Dorsolateral prefrontal cortex (tissue), 122 donors: ENCODE measurements at places on chromosomes 7 and 10. TPM values are rescaled to one million over a fixed set of nuclear protein-coding genes. Genes with fewer than 3 reads are reported as not detected.

GRCh38 chr7:36159618-36160017, 6.6 kb downstream of the EEPD1 start:
- DNase-seq, result no peak

DNA sequence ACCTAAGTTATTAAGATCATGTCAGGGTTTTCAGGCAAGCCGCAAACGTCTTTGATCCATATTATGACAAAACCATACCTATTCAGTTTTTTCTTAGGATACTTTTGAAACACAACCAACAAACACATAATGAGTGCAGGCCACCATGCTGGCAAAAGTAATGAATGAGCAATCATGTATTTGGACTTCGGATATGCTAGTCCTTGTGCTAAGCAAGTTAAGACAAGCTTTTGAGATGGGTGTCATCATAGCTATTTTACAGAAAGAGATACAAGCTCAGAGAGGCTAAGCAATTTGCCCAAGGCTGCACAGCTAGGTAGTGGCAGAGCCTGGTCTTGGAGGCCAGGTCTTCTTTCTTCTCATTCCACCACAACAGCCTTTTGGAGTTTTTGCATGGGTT, 12.5 kb upstream of the KCNK18 start:
- DNase-seq, result no peak

GRCh38 chr10:114431414-114432135, 27.3 kb upstream of the AFAP1L2 start:
- DNase-seq, result no peak

Gene NPTX2
- total RNA-seq, result 30.6 TPM

DNA sequence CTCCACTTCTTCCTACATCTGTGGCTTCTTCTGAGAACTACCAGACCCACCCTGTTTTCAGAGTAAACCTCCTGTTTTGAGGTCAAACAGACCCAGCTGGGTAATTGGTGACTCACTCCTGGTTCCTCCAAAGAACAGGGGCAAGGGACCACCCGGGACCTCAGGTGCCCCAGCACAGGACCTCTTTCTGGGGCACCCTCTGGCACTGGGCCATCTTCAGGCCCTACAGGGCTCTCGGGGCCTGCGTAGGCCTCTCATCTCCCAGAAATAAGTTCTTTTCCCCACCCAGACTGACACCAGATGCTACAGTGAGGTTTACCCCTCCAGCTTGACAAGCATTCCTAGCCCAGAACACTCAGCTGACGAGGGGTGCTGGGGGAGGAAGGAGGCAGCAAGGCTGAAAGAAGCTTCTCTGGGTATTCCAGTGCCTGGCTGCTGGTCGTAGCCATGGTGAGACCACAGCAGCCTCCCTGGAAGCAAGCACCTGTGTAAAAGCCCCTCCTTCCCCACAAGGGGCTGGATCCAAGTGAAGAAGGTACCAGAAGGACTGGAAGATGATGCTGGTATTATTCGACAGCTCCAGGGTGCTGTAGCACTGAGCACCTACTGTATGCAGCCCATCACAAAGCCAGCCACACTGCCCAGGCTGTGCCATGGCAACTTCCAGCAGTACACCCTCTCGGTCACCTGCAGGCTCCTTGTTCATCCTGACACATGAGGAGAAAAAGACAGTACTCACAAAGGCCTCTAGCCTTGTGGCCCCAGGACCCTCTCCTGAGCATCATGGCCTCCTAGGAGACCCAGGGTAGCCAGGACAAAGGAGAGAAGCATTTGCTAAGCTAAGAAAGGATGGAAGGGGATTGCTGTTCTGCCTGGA, 47.4 kb downstream of the ALOX5 start:
- no peak for DNase-seq
